ENCODE measurements at places on chromosomes 13 and 19.
A peak's percentile ranks its signal among the peaks of the same experiment; 100 is the strongest.

DNA sequence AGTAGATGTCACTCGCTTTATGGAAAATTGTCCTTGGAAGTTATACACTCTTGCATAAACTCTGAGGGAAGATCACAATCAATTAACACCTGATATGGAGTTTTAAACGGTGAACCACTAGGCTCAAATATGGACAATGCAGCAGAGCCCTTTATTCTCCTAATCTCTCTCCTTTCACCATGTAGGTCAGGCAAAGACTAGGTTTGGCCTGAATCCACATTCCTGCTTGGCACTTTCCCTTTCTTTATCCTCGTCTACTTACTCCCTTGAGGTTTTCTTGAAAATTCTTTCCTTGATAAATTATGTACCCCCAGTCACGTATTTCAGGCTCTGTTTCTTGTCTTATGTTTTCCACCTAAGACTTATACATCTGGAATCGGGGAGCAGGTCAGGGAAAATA, 751.7 kb downstream of the DACH1 start:
- DNase-seq = no peak

GRCh38 chr13:92355213-92355612, 871.4 kb upstream of the GPC6 start:
- DNase-seq = no peak

DNA sequence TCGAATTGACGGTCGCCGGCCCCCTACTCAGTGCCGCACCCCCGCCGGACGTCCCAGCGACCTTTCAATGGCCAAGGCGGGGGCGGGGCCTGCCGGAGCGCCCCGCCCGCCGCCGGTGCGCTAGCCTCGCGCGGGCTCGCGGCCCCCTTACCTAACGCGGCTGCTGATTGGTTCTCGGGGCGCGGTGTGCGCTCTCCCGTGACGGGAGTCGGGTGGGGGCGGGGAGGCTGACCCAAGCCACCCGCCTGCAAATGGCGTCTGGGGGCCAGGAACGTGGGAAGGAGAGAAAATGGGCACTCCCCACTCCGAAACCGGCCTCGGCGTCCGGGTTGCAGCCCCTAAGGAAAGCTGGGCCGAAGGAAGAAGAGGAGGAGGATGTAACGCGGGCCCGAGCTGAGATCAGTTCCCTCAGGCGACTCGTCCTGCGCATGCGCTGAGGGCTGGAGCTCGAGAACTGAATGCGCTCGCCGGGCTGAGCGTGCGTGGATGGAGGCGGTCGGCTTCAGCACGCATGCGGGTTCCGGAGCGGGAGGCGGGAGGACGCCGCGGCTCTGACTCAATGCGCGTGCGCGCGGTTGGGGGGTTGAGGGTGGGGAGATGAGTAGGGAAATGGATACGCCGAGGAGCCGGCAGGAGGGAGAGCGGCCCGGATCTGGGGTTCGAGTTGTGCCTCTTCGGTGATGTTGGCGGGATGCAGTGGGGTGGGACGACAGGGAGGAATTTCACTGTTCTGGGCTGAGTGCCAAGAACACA, at the start of gene SMG9:
Gene SMG9 (minus strand): TSS at position 460 of the 753 bp plus-strand sequence. CDS start 4,221 bp downstream, outside the sequence.
- DNase-seq = peak; percentile 95

DNA sequence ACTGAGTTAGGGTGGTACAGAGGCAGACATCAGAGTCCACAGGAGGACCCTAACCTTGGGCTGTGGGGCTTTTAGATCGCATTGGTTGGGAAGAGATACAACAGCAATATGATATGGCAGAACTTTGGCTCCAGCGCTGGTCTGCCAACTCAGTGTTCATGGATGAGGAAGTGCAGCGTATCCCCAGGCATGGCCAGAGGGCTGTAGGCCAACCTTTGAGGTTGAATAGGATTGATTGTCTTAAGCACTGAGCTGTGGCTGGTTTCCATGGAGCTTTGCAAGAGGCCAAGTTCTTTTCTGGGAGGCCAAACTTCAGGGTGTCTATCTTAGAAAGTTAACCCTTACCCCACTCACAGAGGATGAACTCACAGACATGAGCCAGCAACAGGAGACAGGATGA, 144.1 kb upstream of the TMTC4 start:
- DNase-seq = no peak

DNA sequence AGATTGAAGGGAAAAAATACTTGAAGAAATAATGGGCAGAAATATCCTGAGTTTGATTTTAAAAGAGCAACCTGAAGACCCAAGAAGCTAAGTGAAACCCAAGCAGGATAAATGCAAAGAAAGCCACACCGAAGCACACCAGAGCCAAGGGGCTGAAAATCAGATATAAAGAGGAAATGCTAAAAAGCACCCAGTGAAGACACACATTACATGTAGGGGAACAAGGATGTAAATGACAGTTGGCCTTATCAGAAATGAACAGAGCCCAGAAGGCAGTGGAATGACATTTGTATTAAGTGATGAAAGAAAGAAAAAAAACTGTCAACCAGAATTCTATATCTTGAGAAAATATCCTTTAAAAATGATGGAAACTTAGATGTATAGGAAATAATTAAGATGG, 139.1 kb downstream of the SLC7A1 start:
- no peak for DNase-seq

DNA sequence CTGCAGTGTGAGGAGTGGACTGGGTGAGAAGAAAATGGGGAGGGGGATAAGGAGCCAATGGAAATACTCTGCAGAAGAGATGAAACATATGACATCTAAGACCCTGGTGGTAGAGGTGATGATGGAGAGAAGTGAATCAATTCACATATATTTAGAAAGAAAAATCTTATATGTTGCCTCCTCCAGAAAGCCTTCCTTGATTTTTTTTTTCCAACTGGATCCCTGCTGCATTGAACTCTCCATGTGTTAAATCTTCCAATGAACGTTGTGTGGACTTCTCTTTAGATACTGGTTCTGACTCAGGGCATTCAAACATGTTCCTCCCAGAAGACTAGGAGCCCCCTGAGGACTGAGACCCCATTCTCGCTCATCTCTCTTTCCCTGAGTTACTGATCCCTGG, 348.3 kb downstream of the TSHZ3 start:
- no peak for DNase-seq

DNA sequence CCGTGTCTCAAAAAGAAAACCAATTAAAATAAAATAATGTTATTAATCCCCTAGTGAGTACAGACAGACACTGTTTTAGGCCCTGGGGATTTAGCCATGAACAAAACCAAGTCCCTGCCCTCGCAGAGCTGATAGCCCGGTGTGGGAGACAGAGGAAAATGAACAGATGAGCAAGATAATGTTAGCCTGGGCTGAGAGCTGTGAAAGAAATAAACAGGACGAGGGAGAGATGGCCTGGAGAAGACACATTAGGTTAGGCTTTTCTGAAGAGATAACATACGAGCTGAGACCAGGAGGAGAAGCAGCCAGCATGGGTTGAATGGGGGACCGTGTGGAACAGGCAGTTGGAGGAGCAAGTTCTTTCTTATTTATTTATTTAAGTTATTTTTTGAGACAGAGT, 9.0 kb downstream of the RELB start:
- DNase-seq = no peak

- DNase-seq = no peak
Measured at GRCh38 chr19:46155237-46155636, 7.2 kb downstream of the IGFL2 start.

GRCh38 chr13:50140581-50141374, 125.5 kb downstream of the KCNRG start:
- DNase-seq = no peak

DNA sequence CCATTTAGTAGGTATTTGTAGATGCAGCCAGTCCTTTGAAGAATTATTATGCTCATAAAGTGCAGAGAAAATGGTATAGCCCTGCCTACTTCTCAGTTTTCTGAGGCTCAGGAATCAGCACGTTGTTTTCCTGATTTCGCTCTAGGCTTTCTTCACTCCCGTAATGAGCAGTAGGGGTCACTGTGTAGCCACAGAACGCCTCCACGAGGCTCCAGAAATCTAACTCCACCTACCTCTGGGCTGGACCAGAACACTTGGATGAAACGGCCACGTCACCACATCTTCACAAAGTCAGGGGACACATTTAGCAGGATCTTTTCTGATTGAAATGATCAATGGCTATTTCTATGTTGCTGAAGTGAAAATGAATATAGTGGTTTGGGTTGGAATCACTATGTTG, 49.8 kb upstream of the GTF3A start:
- peak; percentile 85 for DNase-seq

DNA sequence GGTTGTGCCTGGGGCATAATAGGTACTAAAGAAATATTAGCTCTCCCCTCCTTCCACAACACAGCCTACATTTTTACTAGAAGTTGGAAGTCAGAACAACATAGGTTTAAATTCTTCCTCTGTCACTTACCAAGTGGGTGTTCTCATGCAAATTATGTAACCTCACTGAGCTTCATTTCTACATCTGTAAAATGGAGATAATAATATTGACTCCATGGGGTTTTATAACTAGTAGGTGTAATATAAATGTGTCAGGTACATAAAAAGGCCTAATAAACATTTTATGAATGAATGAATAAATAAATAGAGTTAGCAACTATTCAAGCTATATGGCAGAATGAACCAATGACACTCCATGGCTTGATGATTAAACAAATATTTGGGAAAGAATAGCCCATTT, 27.1 kb upstream of the SERP2 start:
- DNase-seq = no peak

DNA sequence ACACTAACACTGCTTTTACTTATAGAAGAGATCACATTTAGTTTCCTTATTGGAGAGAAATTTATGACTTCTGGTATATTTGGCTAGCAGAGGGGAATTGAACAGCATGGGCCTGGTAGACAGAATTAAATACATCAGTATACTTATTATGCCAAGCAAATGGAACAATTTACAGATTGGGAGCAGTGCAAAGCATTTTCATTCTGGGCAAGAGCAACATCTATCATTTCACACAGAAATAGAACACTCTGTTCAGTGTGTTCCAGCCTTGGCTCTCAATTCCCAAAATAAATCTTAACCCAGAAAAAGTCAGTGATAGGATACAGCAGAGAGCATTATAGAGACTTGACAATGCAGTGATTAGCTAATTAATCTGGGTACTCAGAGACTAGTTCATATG, 604.0 kb upstream of the SLITRK6 start:
- no peak for DNase-seq

DNA sequence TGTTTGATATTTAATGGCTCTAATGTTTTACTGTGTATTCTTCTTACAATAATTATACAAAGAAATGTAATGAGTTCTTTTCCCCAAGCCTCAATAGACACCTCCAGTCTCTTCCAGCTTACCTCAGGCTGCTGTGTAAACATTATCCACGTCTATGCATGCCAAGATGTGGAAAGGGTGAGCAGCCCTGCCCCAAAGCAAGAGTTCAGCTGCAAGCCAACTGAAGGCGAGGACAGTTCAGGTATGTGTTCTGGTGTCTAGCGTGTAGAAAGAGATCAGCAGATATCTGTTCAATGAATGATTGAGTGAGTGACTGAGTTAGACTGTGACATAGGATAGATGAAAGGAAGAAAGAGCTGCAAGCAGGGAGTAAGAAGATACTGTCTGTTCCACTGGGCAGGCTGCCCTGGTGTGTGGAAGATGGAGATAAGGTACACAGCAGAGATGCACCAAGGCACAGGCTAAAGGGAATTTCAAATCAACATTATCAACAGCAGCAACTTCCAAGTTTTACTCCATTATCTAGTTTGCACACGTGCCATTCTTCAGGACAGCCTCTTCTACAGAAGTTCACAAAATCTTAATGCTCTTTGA, 66.0 kb downstream of the LATS2 start:
- DNase-seq = no peak

GRCh38 chr13:102878481-102878880, 32.6 kb downstream of the ERCC5 start:
- DNase-seq = no peak

DNA sequence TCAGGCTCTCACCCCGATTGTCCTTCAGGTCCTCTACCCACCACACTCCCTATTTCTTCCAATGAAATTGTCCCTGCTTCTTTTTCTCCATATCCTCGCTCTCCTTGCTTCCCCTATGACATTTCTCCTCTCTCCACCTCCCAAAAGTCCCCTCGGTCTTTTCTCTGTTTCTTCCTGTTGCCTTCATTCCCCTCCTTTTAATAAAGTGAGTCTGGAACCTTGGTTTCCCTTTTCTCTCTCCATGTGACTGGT, 676 bp upstream of the ZNF574 start:
- DNase-seq = no peak

GRCh38 chr13:79128158-79128557, 277.9 kb downstream of the RBM26 start:
- DNase-seq = peak; percentile 88

GRCh38 chr13:27276188-27276587, 5.6 kb downstream of the RASL11A start:
- no peak for DNase-seq

DNA sequence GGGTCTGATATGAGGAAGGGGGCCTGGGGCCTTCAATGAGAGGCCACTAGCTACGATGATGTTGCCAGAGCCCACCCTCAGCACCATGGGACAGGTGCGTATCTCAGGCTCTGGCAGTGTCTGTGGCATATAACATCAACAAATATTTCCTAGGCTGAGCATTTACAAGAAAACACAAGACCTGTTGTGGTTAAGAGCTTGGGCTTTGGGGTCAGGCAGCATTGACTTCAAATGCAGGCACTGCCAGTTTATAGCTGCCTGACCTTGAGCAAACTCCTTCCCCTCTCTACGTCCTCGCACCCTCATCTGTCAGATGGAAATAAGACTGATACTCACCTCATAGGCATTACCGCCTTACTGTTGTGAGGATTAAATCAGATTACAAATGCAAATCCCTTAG, 156.0 kb downstream of the KATNAL1 start:
- no peak for DNase-seq

DNA sequence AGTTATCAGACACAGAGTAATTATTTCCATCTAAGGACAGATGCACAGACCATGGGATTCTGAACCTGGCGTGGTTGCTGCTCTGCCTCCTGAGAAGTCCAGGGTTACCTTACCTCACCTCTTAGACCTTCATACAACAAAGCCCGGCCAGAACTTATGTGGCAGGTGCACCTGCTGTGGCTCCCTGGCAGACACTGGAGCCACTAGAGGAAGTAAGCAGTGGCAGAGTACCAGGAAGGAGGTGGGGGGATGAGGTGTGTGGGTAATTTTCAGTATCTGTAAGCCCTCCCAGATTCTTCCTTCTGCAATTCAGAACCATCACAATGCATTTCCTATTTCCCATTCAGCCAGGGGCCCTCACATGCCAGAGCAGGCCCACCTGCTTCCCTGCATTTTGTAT, 106.1 kb upstream of the DOCK9 start:
- no peak for DNase-seq

- peak; percentile 51 for DNase-seq
Measured at GRCh38 chr19:58330458-58330857, 3.7 kb downstream of the ZSCAN22 start.

DNA sequence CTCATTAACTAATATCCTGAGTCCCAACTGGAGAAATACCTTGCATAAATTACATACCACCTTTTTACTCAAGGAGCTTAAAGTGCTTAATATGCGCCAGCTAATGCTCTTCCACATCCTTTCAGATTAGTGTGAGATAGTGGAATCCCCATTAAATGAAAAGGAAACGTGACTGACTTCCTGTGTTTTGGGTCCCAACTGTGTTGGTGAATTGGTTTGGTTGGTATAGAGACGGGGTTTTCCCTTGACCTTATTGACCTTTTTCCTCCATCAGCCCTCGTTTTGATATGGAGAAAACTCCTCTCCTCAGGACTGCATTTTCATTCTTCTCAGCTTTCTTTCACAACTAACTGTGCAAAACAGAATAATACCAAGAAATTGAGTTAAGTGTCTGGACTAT, 163.5 kb downstream of the PAN3 start:
- no peak for DNase-seq

Data from HCEC 1CT (cell line).